Endothelial cell of umbilical vein (primary cell): ENCODE measurements at places on chromosomes 7 and 10. TPM values are rescaled to one million over a fixed set of nuclear protein-coding genes. Genes with fewer than 3 reads are reported as not detected.

DNA sequence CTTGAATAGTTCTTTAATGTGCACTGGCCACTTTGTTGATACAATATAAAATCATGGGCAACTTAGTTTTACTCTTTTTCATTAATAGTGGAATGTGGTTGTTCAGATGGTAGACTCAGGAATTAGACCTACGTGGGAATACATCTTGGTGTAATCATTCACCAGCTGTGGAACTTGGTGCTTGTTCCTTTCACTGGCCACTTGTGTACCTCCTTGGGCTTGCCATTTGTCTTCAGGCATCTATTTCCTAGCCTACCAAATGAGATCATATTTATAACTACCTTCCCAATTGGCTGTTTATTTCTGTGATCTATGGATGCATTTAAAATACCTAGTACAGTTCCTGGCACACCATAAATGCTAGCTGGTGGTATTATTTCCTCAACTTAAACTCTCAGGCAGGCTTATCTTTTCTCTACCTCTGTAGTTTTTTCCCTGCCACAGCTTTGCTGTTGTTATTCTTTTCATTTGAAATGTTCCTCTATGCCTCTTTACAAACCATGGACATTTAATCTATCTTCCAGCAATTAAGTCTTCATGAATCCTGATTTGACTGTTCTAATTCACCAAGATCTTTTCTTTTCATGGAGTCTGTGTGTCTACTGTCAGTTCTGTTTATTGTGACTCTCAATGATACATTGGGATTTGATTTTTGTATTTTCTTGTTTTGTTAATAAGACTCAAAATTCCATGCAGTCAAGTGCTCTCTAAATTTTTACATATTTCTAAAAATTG is 113.0 kb downstream of the ADAM22 start:
- no peaks in the 10 kb centered on the region for H3K27me3 ChIP-seq
- no peaks in the 10 kb centered on the region for H3K36me3 ChIP-seq

Gene ABCB8
- 46.3 and 48.5 TPM in 2 replicates for total RNA-seq

GRCh38 chr10:96711048-96711728 is 9.1 kb downstream of the PIK3AP1 start:
- no peak for DNase-seq
- H3K4me3 ChIP-seq, result no peak overlapping the region
- H3K27ac ChIP-seq, result no peak overlapping the region
- H3K4me1 ChIP-seq, result no peaks in the 10 kb centered on the region
- H3K27me3 ChIP-seq, result no peaks in the 10 kb centered on the region

Gene PCDH15
- not detected in 2 replicates for total RNA-seq

Gene CFAP70
- 0.12 and 0.27 TPM in 2 replicates for total RNA-seq

Gene OR6B1
- not detected in 2 replicates for total RNA-seq

DNA sequence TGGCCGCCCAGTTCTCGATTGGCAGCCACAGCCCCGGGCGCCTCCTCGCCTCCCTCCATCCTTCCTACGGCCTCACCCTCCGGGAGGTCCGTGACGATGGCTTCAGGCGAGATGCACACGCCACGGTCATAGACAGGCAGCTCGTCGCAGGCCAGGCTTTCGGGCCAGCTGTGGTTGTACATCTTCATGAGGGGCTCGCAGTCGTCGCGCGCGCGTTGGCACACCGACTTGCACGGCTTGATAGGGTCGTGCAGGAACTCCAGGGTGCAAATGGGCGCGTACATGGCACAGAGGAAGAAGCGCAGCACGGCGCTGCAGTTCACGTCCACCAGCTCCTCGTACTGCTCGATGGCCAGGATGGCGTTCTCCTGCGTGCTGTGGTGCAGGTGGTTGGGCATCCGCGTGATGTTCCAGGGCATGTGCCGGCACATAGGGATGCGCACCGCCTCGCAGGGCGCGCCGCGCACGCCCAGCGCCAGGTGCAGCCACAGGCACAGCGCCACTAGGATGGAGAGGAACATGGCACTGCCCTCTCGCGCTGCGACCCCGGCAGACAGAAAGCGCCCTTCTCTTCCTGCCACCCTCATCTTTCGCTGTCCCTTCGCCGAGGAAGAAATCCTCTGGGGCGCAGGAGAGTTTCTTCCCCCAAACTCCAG is 472 bp downstream of the SFRP4 start:
- peak; percentile 3 for DNase-seq
- H3K36me3 ChIP-seq, result no peaks in the 10 kb centered on the region
- no peak overlapping the region for H3K4me3 ChIP-seq
- H3K27me3 ChIP-seq, result peaks cover 29% of the 10 kb centered on the region

DNA sequence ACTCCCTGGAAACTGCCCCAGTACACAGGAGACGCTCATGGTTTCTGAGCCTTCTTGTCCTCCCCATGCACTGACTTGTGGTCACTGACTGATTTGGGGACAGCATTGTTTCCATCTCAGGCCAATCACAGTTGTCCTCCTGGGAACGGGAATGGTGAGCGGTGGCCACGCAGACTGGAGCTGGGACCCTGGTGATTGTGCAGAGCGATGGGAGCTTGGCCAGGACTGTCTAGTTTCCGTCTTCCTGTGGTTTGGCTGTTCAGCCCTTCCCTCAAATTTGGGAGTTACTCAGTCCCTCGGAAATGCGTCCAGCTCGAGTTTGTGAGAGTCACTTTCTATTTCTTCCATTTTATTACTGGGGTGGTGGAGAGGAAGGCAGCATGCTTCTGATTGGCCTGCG is 250.9 kb downstream of the ACTR3B start:
- no peak overlapping the region for H3K4me3 ChIP-seq
- no peaks in the 10 kb centered on the region for H3K27me3 ChIP-seq
- no peaks in the 10 kb centered on the region for H3K36me3 ChIP-seq
- DNase-seq, result no peak
- no peak overlapping the region for H3K27ac ChIP-seq

Gene STRIP2
- 8.8 and 10.0 TPM in 2 replicates for total RNA-seq

DNA sequence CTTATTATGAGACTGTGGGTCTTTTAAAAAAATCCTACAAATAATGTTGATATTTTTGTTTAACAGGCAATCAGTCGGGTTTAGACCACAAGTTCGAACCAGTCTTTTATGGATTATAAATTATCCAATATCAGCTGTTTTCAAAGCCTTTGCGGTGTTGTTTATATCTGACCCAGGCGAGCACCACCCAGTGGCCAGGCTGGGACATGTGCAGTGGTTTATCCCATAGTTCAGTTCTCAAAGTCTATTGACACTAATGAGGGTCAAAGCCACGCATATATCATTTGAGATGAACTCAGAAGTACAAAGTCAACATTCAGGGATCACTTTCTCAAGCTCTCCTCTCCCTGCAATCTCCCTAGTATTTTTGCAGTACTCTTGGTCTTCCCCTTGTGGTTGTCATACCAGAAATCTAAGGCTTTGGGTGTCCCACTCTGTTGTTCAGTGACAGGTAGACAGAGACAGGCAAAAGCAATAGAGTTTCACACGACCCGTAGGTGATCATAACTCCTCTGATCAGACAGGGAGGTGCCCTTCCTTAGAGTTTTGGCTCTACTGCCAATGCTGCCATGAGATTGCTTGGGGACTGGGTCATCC is 117.4 kb upstream of the POM121L12 start:
- no peaks in the 10 kb centered on the region for H3K36me3 ChIP-seq
- no peaks in the 10 kb centered on the region for H3K4me1 ChIP-seq
- H3K4me3 ChIP-seq, result no peak overlapping the region

DNA sequence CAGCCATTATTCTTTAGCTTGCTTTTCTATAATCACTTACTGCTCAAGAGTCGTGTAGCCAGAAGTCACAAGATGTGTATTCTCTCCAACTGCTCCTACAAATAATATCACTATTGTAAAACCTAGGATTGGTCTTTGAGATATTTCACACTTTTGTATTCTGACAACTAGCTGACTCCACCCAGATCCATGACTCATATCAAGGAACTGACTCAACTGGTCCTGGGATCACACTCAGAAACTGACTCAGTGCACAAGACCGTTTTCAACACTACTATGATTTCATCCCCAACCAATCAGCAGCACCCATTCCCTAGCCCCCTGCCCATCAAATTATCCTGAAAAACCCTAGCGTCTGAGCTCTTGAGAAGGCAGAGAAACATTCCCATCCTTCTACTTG is 56.5 kb upstream of the ORC5 start:
- H3K4me3 ChIP-seq, result no peak overlapping the region
- H3K27ac ChIP-seq, result no peak overlapping the region
- no peak for DNase-seq
- no peaks in the 10 kb centered on the region for H3K4me1 ChIP-seq
- no peaks in the 10 kb centered on the region for H3K27me3 ChIP-seq

- H3K36me3 ChIP-seq, result no peaks in the 10 kb centered on the region
- H3K27me3 ChIP-seq, result no peaks in the 10 kb centered on the region
- no peak overlapping the region for H3K27ac ChIP-seq
- no peak overlapping the region for H3K4me3 ChIP-seq
- peak; percentile 36 for DNase-seq
Observed at GRCh38 chr7:12244129-12244528, 33.0 kb downstream of the TMEM106B start.

Gene WDR86
- total RNA-seq, result not detected in 2 replicates

DNA sequence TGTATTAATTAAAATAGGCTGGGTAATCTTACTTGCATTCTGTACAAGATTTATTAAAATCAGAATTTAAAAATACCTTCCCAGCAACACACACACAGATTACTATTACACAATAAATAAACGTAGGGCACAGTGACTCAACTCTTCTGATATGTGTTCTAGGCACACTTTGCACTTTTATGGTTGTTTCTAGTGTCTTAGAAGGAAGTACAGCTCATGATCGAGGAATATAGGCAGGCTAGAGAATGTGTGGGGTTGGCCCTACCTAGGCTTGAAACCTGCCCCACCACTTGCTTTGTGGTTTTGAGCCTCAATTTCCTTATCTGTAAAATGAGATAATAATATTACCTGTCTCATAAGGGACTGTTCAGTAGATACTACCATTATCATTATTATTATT is 30.5 kb downstream of the ARMC3 start:
- H3K27me3 ChIP-seq, result peaks cover 2% of the 10 kb centered on the region
- H3K27ac ChIP-seq, result no peak overlapping the region
- no peak overlapping the region for H3K4me3 ChIP-seq

DNA sequence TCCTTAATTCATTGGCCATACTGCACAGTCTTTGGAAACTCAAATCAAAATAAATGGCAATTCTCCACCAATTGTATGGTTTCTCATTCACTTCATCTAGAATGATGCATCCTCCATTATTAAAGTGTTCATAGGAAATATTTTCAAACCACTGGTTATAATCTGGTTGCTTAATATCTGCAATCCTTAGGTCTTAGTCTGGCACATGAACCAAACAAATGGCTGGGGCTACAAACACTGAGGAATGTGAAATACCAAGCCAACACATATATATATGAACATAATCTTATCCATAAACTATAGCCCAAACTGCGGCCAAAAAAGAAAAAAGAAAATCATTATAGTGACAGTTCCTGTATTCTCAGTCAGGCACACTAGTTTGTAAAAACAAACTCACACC is 5.7 kb upstream of the MSS51 start:
- H3K4me1 ChIP-seq, result no peaks in the 10 kb centered on the region
- H3K27me3 ChIP-seq, result no peaks in the 10 kb centered on the region
- H3K4me3 ChIP-seq, result no peak overlapping the region

Gene NRCAM
- total RNA-seq, result 47.6 and 49.0 TPM in 2 replicates

Gene CDC14C
- total RNA-seq, result not detected in 2 replicates

DNA sequence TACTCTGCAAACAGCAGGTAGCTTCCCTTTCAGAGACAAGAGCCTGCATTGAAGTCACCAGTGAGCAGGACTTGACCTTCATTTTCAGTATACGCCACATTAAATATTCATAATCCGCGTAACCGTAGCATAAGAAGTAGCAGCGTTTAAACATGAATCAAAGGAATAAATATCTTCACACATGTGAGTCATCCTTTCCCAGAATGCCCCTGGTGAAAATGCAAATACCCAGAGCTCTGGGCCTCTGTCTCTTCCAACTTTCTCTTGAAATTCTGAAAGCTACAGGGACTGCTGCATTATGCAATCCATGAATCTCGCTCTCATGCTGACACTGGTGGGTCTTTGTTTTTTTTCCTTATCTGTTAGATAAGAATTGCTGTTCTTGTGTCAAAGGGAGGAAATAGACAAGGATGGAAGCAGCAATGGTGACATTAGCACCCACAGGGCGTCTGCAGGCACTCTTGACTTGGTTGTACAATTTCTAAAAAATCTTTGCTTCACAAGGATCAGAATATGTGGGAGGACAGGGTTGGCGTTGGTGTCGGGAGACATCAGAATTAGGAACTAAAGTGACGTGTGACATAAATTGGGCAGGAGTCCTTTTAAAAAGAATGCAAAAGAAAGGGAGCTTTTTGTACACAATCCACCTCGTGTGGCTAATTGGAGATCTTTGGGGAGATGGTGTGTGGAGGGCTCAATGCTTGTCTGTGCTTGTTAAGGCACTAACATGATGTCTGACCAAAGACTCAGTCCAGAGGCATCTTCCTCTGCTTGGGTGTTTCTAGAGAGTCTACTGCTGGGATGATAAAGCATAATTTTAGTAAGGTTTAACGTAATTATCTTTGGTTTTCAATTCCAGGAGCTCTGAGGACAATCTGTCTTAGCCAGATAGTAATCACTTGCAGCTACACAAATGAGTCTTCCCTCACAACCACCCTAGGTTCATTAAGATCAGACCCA is 390.3 kb downstream of the KCNMA1 start:
- no peaks in the 10 kb centered on the region for H3K36me3 ChIP-seq
- H3K4me1 ChIP-seq, result no peaks in the 10 kb centered on the region
- H3K4me3 ChIP-seq, result no peak overlapping the region
- H3K27me3 ChIP-seq, result peaks cover 4% of the 10 kb centered on the region
- H3K27ac ChIP-seq, result no peak overlapping the region

DNA sequence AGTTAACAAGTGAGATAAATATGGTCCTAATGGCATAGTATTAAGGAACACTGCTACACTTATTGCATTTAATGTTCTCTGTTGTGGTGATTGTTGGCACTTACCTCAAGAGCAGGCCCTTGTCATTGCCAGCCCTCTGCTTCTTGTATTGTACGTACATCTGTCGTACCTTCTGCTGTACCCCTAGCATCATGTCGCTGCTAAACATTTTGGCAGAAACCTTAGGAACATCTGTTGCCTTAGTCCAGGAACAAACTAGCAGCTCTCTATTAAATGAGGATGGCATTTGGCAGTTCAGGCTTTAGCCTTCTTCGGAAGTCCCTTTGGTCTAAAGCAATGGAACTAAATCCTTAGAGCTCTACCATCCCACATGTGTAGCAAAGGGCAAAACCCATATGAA is 47.6 kb downstream of the PRKG1 start:
- no peaks in the 10 kb centered on the region for H3K27me3 ChIP-seq
- H3K36me3 ChIP-seq, result no peaks in the 10 kb centered on the region
- no peak overlapping the region for H3K27ac ChIP-seq
- H3K4me1 ChIP-seq, result no peaks in the 10 kb centered on the region

Gene C10orf95
- not detected in 2 replicates for total RNA-seq

DNA sequence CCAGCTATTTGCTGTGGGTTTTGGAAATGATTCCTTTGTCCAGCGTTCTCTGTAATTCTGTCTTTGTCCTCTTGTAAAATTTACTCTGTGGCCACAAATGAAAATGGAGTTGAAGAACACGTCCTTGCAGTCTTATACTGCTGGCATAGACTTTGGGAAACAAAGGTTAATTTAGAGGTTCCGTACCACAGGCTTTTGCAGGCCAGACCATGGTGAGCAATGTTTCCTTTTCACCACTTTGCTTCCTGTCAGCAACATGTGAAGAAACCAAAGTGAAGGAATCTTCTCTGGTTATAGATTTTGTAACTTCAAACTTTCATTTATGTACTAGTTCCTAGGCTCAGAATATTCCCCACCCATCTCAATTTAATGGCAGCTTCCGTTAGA is 488.5 kb downstream of the MDFIC start:
- H3K4me1 ChIP-seq, result peaks cover 2% of the 10 kb centered on the region
- no peak overlapping the region for H3K4me3 ChIP-seq
- H3K27me3 ChIP-seq, result no peaks in the 10 kb centered on the region
- no peak overlapping the region for H3K27ac ChIP-seq
- DNase-seq, result peak; percentile 10
